ENCODE measurements at places on chromosomes 16 and 17. TPM values are rescaled to one million over a fixed set of nuclear protein-coding genes. Genes with fewer than 3 reads are reported as not detected.

SLC35G6 gene
- not detected for total RNA-seq

MIS12 gene
- 15.0 TPM for total RNA-seq

ZNF385C gene
- total RNA-seq = 0.23 TPM

LRRC75A gene
- total RNA-seq = 3.0 TPM

SLC6A2 gene
- total RNA-seq = not detected
